ENCODE measurements at places on chromosomes 3 and 15.

DNA sequence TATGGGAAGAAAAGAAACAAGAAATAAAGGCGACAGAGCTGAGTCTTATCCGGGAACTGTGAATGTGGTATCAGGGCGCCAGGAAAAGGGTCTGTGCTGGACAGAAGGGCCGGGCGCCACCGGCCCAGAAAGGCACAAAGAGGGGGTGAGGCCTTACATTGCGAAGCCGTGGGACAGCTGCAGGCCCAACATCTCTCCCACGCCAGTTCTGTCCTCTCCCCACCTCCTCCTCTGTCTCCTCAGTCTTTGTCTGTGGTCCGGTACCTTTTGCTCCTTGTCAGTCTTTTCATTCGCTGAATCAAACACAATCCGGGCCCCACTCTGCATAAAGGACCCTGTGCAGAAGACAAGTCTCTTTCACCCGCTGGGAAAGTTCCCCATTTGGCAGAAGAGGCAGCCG, 81.8 kb downstream of the LRIG1 start:
- no peak for DNase-seq

DNA sequence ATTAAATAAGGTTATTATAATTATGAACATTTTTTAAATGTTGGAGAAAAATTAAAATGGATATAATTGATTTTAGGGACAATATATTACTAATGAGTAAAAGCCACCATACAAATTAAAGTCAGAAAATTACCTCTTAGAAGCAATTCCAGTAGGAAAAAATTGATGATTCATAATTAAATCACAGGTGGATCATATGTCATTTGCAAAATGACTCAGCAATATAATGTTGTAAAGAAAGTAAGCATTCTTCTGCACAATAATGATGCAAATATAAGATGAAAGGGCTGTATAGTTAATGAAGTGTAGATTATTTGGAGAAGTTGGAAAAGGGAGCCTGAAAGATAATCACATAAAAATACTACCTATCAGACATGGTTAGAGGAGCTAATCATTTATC, 25.8 kb downstream of the ZPLD1 start:
- peak; percentile 11 for DNase-seq

DNA sequence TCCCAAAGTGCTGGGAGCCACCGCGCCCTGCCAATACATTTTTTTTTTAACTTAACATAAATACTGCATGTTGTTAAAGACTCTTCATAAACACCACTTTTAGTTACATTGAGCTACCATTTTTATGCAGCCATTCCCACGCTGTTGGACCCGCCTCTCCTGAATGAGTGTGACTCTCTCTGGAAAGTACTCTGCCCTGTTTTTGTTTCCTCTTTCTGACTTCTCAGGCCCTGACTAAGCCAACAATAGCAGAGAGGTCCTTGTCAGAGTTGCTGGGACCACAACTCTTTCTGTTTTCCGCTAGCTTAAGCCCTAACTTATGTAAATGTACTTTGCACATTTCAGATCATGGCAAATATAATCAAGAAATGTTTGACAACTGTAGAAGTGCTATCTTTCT, 35.2 kb downstream of the PARP15 start:
- no peak for DNase-seq

DNA sequence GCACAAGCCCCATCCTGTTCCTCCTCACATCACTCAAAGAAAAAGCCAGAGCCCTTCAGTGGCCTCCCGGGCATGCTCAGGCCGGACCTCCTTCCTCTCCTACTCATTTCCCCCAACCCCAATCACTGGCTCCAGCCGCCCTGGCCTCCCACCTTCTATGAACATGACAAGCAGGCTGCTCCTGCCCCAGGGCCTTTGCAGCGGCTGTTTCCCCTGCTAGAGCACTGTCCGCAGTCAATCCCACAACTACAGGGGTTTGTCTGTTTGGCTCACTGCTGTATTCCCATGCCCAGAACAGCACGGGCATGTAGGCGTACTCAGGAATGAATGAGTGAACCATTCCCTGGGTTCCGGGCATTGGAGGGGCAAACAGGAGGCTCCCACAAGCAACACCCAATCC, 139.8 kb upstream of the PRR20G start:
- DNase-seq, result no peak

GRCh38 chr3:156837115-156837514, 11.0 kb downstream of the LEKR1 start:
- peak; percentile 10 for DNase-seq

- peak; percentile 80 for DNase-seq
These were observed 219.9 kb upstream of the IGF1R start for GRCh38 chr15:98428253-98428989.

DNA sequence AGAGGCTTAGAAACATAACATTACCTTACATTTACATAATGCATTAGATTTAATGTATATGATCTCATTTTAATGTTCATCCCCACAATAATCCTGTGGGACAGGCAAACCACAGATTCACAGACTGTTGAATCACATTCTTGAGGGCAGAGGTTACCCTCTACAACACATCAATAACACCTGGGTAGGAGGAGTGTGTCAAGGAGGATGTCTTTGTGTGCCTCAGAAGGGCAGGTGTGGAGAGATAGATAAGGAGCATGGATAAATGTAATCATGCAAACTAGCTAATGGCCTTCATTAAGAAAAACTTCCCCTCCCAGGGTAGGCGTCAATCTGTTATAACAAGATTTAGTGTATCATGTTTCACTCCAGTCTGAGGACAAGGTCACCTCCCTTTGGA, 12.9 kb upstream of the MB21D2 start:
- DNase-seq, result no peak

DNA sequence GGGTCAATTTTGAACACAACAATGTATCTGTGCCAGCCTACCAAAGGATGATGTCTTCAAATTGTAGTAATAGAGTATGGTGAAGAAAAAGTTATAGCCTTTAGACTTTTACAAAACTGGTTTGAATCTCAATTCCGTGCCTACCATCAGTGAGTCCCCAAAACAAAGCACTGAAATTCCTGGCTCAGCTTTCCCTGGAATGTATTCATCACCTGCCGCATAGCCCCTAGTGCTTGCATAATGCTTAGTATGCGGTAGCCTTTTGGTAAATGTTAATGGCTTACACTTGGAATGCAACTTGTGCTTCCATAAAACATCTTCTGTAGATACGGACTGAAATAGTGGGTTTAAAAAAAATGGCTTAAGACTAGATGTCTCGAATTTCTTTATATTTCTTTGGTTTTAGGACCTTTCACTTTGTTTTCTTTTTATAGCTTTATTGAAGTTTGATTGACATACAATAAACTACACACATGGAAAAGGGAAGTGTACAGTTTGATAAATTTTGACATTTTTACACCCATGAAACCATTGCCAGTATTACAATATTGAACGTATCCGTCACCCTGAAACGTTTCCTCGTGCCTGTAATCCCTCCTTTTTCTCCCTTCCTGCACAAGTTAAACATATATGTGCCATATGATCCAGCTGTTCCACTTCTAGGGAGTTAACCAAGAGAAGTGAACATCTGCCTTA, 12.1 kb downstream of the SACM1L start:
- peak; percentile 54 for DNase-seq

DNA sequence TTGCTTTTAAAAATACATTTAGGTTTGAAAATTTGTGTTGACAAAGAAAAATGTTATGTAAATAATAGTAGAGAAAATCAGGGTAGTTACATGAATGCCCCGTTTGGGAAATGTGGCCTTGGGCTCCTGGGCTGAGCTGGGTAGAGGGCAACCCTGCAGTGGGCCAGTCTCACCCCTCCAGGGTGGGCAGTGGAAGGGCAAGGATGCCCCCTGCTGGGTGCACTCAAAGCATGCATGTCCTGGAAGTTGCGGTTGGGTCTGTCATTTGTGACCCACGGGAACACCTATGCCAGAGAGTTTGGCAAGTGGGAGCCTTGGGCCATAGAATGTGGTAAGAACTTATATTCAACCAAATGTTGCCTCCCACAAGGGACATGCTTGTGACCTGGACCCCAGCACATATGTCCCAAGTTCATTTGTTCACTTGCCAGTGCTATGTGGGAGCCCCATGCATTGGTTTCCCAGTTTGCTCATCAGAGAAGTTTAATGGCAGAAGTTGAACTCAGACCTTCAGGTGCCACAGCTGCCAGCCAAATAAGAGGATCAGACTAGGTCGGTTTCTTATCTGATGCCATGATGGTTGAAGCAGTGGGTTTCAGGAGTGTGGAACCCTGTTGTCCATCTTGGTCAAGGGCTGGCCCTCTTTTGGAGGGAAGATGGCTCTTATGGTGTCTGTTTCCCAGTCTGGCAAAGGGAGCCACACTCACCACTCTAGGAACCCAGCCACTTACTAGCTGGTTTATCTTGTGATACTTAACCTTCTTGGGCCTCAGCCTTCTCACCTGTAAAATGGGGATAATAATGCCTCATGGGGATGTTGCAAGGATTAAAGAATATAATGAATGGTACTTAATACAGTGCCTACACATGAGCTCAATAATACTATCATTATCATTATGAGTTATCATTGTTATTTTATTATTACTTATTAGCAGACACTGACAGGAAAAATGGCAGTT, 2.5 kb upstream of the PLCB2 start:
- DNase-seq, result peak; percentile 54

DNA sequence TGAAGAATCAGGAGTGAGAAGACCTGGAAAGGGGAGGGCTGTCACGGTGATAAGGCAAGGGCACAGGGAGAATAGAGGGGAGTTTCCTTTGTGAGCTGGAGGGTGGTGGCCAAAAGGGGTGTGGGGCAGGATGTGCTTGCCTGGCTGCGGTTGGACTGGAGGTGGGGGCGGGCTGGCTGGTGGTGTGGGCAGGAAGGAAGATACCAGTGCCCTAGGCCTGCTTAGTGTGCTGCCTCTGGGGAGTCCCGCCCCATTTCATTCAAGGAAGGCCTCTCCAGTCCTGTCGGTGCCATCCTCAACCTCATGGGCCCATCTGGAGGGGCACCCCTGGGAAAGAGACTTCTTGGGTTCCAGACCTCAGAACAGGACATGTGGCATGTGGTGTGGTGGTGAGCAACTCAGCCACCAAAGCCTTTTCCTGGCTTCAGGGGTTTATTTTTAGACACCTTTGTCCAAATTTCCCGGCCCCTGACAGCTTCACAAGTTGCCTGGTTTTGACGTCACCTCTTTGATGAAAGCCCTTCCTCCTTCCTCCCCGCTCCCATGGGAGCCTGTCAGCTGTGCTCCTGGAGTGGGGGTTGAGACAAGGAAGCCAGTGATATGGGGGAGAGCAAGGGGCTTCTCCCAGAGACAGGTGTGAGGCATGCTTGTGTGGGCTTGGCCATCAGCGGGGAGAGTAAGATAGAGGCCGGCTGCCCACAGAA, 15.6 kb downstream of the TEX264 start:
- DNase-seq, result peak; percentile 46

DNA sequence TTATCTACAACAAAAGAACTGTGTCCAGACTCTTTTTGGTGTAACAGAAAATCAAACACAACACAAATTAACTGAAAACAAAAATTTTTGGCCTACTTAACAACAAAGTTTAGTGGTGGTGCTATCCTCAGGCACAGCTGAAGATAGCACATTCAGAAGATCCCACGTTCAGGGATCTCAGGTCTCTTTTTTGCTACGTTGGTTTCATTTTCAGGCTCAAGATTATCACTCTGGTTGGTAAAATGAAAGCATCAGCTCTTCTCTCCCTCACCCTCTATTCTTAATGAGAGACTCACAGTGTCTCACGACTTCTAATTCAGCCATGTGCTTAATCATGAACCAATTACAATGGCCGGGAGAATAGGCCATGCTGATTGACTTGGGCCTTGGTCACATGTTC, 146.9 kb upstream of the PTPRG start:
- DNase-seq, result no peak

DNA sequence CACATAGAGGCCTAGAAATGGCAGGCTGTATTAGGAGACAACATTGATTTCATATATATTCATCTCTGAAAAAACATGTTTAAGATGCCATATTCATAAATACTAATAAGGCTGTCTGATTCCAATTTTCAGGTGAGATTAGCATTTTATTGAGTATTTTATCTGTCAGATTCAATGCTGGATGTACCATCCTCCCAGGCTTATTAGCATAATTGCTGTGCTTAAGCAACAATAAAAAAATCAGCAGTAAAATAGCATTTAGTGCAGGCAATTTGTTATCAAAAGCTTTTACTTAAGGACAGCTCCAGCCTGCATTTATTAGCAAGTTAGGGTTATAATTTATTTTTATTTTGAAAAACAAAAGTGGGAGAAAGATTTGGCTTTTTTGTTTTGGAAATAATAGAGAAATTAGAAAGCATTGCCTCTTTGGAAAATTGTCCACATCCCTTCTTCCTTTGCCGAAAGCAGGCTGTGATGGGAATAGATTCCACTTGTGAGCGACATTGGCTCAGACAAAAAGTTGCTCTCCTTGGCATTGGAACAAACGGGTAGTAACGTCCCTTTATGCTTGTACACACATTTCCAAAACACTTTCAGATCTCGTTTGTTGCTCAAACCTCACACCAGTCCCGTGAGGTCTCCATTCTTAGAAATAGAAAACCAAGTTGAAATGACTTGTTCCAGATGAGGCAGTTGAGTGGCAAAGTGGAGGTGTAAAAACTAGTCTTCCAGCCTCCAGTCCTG, 134.0 kb downstream of the LPP start:
- DNase-seq, result no peak

DNA sequence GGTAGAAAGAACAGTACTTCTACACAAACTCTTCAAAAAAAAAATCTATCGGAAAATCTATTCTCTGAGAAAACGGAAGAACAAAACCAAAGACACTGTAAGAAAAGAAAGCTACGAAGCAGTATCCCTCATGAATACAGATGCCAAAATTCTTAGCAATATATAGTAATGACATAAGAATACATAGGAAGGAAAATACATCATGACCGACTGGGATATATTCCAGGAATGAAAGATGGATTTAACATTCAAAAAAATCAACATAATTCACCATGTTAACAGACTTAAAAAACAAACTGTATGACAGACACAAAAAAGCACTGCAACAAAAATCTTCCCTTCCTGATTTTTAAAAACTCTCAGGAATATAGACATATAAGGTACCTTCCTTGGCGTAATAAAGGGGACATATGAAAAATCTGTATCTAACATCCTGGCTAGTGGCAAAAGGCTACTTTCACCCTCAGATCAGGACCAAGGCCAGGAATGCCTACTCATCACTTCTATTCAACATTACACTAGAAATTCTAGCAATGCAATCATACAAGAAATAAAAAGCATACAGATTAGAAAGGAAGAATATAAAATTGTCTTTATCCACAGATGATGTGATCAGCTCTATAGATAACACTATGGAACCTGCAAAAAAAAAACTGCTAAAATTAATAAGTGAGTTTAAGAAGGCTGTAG, 77.6 kb upstream of the XXYLT1 start:
- DNase-seq, result no peak

DNA sequence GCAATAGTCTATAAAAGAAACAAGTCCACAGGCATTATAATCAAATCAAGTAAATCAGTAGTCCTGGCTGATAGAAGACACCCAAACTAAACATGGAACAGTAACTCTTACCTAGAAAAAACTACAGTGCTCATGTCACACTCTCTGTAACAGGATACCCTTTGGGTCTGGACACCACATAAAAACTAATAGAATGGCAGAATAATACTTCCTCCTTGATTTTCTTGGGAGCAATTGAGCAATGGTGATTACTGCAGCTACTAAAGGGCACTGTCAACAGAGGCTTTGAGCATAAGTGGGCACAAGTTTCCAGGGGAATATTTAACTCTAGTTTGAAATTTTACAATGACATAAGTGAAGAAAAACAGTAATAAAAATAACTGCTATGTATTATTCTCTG, 59.5 kb downstream of the GLB1 start:
- no peak for DNase-seq
